Spleen (tissue), 13 donors: ENCODE measurements at places on chromosomes 4 and X.

GRCh38 chr4:59161249-59161648 is 2038.9 kb upstream of the ADGRL3 start:
- no peak for DNase-seq

DNA sequence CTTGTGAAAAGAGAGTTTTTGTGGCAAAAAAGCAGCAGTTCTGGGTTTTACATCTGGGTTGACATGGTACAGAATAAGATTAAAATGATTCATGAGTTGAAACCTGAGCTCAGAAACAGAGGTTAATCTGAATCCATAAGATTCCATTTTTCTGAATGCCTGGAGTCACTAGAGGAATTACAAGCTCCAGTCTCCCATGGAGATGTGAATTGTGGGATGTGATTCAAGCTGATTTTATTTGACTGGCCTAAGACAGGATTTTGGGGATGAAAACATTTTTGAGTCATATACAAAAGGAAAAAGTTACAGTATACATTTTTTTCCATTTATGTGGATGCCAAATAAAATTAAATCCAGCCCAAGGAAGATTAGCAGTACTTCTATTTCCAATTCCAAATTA is 161.1 kb downstream of the RBM46 start:
- DNase-seq = no peak

GRCh38 chr4:40070387-40070786 is 13.7 kb downstream of the N4BP2 start:
- DNase-seq = no peak

- DNase-seq = no peak
Measured at GRCh38 chr4:118833192-118833820, 2.6 kb downstream of the SEC24D start.

DNA sequence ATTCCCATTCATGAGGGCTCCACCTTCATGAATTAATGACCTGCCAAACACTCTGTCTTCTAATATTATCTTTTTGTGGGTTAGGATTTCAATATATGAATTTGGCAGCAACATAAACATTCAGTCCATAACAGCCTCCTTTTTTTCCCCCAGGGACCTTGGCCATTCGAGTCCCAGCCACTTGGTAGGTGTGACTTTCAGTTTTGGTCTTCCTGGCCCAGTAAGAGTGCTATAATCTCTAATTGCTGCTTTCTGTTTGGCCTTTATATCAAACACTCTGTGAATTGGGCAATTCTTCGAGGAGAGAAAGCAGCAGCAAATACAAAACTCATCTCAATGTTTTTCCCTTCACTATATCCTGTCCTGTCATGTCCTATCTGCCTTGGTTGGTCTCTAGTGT is 12.4 kb upstream of the RADX start:
- DNase-seq = no peak

GRCh38 chrX:48086082-48086481 is 14.6 kb upstream of the ZNF630 start:
- DNase-seq = no peak

GRCh38 chr4:69133993-69134392 is 37.7 kb downstream of the UGT2B7 start:
- no peak for DNase-seq

- no peak for DNase-seq
Measured at GRCh38 chr4:91366554-91366953, 937.2 kb upstream of the GRID2 start.

- DNase-seq = no peak
Measured at GRCh38 chrX:46957297-46957696, 45.1 kb downstream of the JADE3 start.

DNA sequence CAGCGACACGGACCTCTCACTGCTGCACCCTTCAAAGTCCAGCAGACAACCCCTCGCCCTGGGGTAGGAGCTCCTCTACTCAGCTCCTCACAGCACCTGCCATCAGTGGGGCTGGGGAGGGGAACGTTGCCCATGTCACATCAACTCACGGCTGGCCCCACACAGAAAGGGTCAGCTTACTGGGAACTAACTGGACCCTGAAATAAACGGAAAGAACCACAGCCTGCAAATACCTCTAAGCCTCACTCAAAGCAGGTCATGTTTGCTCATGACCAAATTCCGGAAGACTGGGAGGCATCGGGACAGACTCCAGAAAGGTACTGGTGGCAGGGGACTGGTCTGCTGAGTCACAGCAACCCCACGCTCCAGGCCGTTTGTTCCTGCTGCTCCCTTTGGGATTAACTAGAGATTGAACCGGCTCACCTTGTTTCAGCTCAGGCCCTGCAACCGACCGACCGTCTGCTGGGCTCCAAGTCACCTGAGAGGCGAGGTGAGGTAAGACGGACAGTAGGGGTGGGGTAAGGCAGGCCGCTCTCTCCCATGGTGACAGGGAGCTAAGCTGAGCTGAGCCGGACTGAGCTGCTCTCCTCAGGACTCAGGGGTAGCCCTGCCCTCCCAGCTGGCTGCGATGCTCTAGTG is 5.6 kb downstream of the G6PD start:
- peak; percentile 77 for DNase-seq

DNA sequence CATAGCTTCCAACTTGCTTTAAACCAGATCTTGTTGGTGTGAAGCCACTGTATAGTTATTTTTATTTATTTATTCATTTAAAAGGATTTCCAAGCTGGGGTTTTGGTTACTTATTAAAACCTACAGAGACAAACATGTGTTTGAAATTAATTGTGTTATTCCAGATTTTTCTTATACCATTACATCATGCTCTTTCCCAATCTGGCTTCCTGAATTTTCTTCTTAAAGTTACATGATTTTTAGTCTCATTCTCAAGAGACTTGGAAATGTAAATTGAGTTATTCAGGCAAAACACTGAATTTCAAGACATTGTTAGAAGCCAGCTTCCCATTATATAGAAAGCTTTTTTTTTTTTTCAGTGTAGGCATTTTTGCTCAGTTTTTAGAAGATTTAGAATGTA is 381.9 kb downstream of the IL1RAPL1 start:
- DNase-seq = no peak

- DNase-seq = no peak
Measured at GRCh38 chr4:55458164-55458563, 62.4 kb downstream of the TMEM165 start.

DNA sequence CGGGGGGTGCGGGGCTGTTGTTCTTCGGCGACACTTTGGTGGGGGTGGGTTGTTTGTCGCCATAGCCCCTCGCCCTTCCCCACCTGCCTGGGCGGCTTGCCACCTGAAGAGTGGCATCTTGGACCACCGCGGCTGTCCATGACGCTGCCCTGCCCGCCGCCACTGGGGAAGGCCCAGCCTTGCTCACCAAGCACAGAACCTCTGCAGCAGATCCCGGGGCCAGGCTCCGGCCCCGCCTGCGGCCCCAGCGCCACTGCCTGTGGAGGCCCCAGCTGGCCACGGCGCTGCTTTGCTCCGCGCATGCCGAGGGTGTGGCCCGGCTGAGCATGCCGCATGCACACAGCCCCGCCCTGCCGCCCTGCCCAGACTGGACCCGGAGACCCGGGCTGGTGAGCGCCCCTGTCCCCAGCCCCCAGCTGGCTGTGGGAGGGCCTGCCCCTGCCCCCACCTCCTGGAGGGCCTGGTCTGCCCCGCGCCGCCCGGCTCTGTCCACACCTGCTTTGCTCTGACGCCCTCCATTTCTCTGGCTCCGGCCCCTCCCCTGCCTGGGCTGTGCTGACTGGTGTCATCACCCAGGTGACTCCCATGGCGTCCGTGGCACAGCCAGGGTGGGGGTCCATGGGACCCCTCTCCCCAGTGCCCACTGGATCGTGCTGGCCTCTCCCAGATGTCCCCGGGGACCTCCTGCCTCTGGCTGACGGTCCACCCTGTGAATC is 5.3 kb downstream of the NAT8L start:
- DNase-seq = peak; percentile 71

DNA sequence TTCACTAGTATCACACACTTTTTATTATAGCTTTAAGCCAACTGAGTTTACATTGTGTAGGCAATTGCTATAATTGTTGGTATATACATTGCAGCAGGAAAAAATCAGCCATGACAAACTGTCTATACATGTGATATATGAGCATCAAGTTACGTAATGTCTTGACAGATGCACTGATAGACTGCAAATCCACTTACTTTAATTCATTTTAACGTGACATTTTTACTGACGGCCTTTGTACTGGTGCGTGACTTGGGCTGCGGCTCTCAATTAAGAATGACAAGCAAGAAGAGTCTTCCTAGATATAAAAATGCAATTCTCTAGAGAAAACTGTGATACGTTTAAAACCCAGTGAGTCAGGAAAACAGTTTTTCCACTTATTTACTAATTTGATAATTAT is 143.8 kb downstream of the ACTRT1 start:
- DNase-seq = no peak

DNA sequence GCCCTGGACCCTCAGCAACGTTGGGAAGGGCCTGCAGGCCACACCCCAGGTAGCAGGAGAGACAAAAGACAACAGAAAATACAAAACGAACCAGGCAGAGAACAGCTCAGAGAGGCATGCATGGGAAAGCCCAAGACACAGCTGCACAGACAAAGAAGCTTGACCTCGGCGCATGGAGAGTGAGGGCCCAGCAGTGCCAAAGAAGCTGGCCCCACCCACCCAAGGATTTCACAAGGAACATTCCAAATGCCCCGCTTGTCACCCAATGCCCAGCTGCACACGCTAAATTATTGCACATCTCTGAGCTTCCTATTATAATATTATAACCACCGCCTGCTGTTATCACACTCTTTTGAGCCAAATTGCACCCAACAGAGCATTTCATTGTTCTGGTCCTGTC is 147.7 kb upstream of the TBL1X start:
- DNase-seq = no peak

GRCh38 chrX:100248885-100249493 is 161.1 kb downstream of the PCDH19 start:
- DNase-seq = no peak

GRCh38 chr4:19850909-19851308 is 400.8 kb upstream of the SLIT2 start:
- DNase-seq = no peak

DNA sequence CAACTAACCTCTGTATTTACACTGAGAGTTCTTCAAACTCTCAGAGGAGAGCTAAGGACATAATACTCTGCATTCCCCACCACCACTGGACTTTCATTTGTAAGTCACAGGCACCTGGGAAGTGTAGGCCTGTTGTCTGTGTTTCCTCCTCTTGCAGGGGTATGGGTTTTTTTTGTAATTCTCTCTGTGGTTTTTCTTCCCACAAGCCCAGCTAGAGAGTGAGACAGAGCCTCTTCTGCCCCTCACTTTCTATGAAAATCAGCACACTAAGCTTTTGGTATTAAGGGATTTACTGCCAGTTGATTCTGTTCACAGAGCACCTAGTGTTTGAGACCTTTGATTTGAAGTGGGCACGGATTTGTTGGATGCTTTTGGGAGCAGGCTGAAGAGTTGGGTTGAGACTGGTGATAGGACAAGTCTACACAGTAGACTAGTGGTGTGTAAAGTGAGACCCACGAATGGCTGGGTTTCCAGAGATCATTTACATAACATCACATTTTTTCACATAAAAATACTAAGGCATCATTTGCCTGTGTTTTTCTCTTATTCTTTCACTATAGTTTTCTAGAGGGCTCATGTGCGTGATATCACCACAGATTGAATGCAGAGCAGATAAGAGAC is 28.9 kb upstream of the WDR17 start:
- no peak for DNase-seq

DNA sequence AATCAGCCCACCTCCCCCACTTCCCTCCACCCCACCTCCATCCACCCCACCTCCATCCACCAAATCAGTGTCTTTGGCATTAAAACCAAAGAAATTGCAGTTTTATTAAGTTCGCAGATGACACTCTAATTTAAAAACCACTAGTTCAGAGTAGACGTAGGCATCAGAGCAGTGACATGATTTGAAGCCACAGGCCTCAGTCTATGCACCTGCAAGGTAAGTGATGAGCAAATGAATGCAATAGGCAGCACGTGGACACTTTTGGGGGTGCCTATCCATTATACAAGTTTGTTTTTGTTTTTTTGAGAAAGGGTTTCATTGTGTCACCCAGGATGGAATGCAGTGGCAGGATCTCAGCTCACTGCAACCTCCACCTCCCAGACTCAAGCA is 88.0 kb upstream of the TRIM2 start:
- no peak for DNase-seq

DNA sequence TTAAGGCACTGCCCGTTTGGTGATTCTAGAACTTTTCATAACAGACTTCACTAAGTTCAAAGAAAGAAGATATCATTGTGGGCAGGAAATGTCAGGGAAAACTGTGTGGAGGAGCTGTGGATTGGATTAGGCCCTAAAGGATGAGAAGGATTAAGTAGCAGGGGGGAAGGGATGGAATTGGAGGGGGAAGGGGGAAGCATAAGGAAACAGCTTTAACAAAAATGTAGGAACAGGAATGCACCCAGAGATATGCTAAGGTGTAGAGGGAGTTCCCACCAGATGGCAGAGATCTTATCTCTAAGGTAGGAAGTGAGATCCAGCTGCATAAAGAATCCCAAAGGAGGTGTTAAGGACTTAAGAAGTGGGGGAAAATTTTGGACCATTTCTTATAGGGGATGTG is 114.5 kb downstream of the LARP7 start:
- no peak for DNase-seq

GRCh38 chrX:108516184-108516583 is 76.5 kb downstream of the COL4A5 start:
- DNase-seq = no peak

- peak; percentile 39 for DNase-seq
Measured at GRCh38 chr4:8328866-8329559, 59.5 kb downstream of the HTRA3 start.

DNA sequence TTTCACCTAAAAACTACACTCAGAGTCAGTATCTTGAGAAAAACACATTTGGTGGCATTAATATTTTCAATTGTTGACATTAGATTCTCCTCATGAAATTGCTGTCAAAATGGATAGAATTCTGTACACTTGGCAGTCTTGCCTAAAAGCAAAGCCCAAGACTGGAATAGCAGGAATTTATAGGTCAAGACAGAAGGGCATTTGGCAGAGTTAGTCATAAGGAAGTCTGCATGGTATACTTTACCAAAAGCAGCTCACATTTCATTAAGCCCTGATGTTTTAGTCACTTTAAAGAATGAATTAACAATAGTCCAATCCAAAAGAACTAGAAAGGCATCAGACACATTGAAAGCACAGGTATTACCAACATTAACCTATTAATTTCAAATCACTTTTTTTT is 7.1 kb downstream of the CCDC160 start:
- DNase-seq = no peak

DNA sequence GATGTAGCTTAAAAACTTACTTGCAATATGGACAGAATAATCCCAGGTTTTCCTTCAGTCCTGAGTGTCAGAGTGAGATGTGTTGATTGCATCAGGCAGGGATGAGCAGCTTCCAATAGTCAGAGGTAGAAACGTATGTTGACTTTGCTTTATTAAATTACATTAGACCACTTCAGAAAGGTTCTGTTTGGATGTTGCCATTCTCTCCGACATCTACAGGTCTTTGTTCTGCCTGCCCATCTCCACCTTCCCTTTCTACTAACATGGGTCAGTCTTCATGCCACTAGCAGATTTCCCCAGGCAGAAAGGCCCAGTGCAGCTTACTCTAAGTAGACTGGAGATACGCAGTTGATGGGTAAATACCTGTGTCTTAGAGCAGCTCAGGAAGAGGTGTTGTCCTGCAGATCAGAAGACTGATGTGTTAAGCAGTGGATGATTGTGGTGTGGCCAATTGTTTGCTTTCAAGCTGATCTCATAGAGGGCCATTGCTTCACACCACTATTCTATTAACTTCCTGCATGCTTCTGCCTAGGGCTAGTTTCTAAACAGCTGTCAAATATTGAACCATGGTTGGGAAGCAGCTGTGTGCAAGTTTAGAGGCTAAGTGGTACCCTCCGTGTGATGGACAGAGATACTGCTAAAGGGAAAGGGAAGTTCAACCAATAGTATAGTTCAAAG is 1.8 kb downstream of the FRMPD4 start:
- no peak for DNase-seq
